Sigmoid colon (tissue), 7 donors: ENCODE measurements at places on chromosomes 4 and X. TPM values are rescaled to one million over a fixed set of nuclear protein-coding genes. Genes with fewer than 3 reads are reported as not detected.

DNA sequence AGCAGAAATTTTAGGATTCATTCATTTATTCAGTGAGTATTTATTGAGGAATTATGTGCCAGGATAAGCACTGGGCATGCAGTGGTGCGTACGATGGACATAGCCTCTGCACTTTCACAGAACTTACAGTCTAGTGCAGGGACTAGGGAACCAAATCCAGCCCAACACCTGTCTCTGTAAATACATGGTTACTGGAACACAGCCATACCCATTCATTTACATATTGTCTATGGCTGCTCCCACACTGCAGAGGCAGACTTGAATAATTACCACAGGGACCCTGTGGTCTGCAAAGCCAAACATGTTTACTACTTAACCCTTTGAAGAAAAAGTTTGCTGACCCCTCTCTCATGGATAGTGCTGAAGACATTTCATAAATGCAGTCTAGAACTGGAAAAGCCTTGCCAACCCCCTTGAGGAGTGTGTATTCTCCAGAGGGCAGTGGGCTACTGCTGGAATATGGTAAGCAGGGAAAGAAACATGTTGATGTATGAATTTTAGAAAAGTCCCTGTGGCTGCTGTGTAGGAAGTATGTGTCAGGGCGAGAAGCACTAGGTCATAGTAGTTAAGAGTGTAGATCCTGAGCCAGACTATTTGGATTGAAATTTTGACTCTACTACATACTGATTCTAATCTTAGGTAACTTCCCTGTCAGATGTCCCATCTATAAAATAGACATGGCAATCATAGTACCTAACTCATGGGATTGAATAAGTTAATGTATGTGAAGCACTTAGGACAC lies 75.5 kb downstream of the GALNT7 start:
- no peaks in the 10 kb centered on the region for H3K4me1 ChIP-seq
- no peak overlapping the region for H3K4me3 ChIP-seq
- H3K36me3 ChIP-seq, result no peaks in the 10 kb centered on the region
- no peak overlapping the region for H3K27ac ChIP-seq
- DNase-seq, result no peak

GRCh38 chrX:30141966-30142365 lies 73.4 kb upstream of the MAGEB2 start:
- no peak overlapping the region for H3K4me3 ChIP-seq
- H3K27me3 ChIP-seq, result no peaks in the 10 kb centered on the region
- no peak for DNase-seq
- no peaks in the 10 kb centered on the region for H3K36me3 ChIP-seq

DNA sequence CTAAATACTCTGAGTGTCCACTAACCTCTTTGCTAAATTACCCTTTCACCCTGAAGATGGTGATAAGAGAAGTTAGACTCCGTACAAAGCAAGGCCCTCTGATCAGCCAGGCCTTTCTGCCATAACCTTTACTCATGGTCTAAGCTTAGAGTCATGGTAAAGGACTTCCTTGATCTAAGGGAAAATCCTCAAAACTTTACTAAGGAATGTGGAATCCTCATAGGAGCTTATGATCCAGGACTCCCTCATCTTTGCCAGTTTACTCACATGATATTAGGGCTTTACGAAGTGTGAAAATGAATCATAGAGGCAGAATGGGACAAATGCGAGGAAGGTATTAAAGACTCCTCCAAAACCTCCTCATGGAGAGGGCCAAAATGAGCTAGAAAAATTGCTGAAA lies 7.9 kb upstream of the FAM13A start:
- no peak overlapping the region for H3K27ac ChIP-seq
- no peaks in the 10 kb centered on the region for H3K27me3 ChIP-seq
- DNase-seq, result no peak
- no peaks in the 10 kb centered on the region for H3K36me3 ChIP-seq
- H3K4me1 ChIP-seq, result no peaks in the 10 kb centered on the region
- H3K4me3 ChIP-seq, result no peak overlapping the region

DNA sequence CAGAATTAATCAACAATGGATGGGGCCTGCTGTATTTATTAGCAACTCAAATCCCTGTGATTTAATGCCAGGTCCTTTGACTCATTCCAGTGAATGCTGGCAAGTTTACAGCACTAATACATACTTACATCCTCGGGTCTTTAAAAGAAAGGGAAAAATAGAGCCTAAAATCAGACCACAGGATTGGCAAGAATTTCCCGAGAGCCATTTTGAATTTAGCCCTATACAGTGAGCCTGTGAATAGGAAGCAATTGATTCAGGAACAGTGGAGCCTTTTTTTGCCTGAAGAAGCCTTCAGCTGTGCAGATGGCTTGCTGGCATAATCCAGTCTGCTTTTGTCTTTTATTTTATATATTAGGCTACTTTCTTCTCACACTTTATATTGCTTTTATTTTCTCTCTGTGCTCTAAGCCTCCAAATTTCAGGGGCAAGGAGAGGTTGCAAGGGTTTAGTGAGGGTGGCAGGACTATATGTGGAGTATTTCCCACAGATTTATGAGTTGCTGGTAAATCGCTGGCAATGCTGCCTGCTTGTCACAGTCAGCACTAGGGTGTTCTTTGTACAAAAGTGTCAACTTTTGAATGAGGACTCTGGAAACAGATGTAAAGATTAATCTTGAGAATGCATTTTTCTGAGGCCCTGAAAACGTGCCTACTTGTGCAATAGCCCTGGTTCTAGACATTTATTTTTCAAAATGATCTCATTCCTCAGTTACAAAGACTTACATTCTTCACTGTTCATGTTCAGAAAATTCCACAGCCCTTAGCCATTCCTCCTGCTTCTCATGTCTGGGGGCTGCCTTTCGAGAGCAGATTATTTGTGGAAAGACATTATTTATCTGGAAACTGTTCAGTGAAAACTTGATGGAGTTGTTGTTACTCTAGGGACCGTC lies 303.5 kb downstream of the SPRY1 start:
- DNase-seq, result no peak
- no peaks in the 10 kb centered on the region for H3K36me3 ChIP-seq
- H3K27ac ChIP-seq, result peak overlapping the region; percentile 27
- no peak overlapping the region for H3K4me3 ChIP-seq
- no peaks in the 10 kb centered on the region for H3K4me1 ChIP-seq

Gene ITIH6
- not detected for polyA plus RNA-seq

Gene EMCN
- 2.1 TPM for polyA plus RNA-seq

GRCh38 chr4:78689700-78690323 lies 86.3 kb upstream of the BMP2K start:
- no peaks in the 10 kb centered on the region for H3K36me3 ChIP-seq
- no peak overlapping the region for H3K27ac ChIP-seq
- H3K27me3 ChIP-seq, result no peaks in the 10 kb centered on the region

Gene JCHAIN
- 88.9 TPM for polyA plus RNA-seq

DNA sequence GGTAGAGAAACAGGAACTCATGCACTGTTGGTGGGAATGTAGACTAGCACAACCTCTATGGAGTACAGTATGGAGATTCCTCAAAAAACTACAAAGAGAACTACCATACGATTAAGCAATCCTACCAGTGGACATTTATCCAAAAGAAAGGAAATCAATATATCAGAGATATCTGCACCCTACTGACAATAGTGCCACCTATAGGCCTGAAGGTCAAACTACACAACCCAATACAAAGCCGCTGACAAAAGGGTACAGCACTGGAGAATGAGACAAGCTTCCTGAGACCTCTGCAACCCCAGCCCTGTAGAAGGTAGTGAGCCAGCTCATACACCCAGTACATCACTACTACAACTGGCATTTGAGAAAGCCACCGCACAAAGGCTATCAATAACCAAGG lies 67.1 kb downstream of the CBR4 start:
- no peak for DNase-seq
- no peaks in the 10 kb centered on the region for H3K36me3 ChIP-seq
- no peaks in the 10 kb centered on the region for H3K27me3 ChIP-seq
- no peak overlapping the region for H3K27ac ChIP-seq
- H3K4me3 ChIP-seq, result no peak overlapping the region
